ENCODE measurements at places on chromosomes 6 and 20.

GRCh38 chr6:108526739-108527174 is 34.0 kb upstream of the FOXO3 start:
- DNase-seq = peak; percentile 22

GRCh38 chr6:127202676-127203075 is 64.0 kb upstream of the RNF146 start:
- no peak for DNase-seq

DNA sequence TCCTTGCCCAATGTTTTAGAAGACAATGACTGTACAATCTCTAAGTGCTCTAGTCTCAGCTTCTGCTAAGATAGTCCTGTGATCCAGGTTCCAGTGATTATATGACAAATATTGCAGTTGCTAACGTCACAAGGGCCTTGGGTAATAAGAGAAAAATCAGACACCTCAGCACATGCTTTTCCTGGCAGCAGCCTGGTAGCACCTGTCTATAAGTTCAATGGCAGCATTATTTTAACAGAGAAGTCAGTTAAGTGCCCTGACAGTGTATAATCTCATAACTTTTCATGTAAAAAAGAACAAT is 121.3 kb upstream of the BCLAF1 start:
- DNase-seq = no peak

DNA sequence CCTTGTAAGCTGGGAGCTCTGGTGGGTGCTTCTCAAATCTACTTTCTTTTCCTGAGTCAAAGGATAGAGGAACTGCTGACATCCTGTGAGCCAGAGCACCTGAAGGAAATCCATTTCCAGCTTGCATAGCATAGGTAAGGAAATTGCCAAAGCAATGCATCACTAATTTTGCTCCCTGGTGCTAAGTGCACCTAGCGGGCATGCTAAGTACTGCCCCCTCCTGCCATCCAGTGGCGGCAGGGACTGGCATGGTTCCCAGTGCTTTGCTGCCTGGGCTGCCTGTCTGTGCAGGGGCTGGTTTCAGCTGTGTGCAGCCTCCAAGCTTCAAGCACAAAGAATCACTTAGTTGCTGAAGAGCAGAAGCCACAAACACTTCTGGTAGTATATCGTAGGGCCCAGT is 63.9 kb downstream of the FARS2 start:
- DNase-seq = no peak

DNA sequence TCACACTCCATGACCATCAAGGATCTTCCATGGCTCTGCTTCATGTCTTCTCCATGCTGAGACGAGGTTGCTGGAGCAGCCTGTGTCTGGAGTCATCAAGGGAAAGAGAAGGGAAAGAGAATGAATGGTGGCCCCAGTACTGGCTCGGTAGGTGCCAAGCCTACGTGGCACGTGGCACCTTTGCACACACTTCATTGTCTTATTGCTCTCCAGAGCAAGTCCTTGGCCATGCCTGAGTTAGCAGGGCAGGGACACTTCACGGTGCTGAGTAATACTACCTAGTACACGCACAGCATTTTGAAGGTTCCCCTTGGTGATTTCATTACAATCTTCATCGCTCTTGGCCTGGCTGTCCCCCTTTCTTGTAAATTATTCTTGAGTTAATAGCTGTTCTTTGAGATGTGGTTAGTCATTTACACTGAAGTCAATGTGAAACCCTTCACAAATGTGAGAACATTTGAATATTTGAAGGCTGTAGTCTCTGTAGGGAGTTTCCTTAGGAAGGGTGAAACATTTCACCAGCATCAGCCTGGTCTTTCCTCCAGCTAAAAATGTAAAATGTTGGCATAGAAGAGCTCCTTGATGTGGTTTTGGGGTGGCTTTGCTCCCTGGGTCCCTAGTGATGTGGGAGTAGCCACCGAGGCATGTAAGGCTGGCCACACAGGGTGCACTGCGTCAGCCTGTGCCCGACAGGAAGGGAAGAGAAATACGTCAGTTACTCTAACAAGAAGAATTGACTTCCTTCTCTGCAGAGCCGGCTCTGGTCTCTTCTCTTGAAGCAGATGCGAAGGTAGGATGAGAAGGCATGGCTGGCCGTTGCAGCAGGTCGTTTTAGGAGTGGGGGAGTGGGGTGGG is at the start of gene SYTL3:
Gene SYTL3 (plus strand): TSS at position 766 of the 855 bp plus-strand sequence. CDS start 13,215 bp downstream, outside the sequence.
- peak; percentile 87 for DNase-seq

DNA sequence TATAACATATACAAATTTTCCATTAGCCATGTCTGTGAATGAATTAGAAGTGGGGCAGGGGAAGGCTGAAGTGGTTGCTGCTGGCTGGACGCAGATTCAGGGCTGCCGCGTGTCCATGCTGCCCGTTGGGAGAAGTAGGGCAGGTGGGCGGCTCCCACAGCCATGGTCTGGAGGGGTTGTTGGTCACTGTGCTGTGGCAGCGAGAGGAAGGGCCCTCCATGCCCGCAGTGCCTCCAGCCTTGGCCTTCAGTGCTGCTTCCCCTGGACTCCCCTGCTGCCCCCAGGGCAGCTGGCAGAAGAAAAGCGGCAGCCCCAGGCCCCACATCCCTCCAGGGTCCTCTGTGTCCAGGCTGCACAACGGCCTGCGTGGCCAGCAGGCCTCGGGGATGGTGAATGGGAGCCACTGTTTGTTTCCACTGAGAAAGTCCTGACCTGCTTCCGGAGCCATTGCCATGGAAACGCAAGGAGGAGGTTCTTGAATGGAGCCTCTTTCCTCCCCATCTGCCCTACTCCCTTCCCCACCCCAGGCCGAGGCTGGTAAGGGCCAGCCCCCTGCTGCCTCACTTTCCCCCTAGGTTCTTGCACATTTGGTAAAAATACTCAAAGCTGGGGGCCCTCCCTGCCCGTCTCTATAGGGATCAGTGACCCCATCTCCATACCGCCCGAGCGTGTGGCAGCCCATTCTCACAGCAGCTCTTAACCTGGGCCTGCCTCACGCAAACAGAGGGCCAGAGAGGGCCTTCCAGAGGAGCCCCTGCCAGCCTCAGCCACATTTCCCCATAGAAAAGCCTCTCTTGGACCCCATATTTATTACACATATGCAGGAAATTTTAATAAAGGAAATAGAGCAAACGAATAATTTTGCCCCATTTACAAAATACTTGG is 113.3 kb downstream of the SASH1 start:
- no peak for DNase-seq

GRCh38 chr6:153207617-153208016 is 76.5 kb upstream of the RGS17 start:
- no peak for DNase-seq

GRCh38 chr6:73180763-73181619 is 44.3 kb downstream of the KHDC1L start:
- peak; percentile 53 for DNase-seq

DNA sequence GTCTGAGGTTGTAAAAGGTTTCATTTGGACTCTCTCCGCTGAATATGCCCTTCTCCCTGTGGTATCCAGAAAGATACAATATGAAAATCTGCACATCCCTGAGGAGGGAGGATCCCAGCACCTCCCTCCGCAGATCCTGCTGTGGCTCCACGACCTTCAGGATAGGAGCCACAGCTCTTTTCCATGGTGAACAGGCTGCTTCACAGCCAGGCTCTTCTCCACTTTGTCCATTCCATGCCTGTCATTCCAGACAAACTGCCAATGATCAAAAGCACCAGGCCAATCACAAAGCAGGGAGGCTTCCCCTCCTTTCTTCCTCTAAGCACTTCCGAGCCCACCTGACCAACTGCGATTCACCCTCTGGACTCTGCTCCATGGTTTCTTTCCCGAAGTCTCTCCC is 339.8 kb downstream of the ESR1 start:
- DNase-seq = no peak

DNA sequence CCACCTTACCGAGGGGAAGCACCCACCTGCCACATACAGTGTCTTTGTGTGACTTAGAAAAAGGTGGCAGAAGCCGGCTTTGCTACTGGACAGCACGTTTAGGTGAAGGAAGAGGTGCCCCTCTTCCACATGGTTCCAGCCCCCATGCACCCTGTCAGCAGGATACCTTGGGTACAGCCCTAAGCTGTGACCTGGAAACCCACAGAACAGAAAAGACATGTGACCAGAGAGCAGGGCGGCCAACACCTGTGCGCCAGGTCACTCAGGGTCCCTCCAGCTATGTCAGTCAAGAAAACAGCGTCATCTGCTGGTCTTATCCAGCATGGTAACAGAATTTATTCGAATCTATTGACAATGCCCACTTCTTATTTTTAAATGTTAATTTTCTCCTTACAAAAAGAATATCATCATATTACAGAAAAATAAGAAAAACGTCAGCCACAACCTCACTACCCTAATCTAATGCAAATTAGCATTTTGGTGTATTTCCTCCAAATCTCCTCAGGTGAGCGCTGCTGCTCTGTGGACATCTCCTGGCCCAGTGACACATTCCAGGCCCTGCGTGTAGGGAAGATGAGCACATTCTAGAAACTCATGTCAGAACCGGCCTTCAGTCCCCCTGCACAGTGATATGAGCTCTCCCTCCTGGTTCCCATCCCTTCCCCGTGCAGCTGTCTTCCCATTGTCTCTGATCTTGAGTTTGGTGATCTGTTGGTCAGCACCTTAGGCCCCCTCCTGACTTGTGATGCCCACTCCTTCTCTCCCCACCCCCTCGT is 37.2 kb downstream of the GTF2H5 start:
- no peak for DNase-seq

DNA sequence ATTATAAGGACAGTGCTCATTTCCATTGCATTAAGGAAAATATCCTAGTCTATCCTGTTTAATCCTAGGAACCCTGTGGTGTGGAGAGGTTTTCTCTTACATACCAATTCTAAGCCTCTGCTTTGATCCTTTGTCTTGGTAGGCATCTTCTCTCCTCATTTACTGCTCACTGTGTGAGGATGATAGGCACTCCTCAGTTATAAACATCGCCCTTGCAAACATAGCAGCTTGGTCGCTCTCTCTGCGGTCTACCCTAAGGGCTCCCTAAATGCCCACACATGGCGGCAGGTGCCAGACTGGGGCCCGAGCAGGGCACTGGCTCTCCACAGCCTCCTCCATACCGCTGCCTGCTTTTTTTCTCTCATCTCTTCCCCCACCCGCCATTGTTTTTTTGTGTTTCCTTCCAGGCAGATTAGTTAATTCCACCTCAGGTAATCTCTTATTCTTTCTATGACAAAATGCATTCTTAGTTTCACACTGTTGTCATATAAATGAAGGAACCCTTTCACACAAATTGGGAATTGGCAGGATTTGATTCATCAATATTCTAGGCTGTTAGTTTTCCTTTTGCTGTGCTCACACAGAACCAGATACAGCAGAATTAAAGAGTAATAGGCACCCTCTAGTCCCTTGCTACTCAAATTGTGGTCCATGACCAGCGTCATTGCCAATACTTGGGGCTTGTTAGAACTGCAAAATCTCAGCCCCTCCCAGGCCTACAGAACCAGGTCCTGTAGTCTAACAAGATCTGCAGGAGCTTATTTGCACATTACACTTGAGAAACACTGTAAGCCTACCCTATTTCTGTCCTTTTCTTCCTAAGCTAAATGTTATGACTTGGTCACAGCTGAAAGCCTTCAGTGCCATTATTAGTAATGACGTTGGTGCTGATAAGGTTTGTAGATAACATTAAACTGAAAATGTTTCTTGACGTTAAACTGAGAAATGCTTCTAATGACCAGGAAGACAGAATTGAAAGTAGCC is 36.3 kb downstream of the CARMIL1 start:
- no peak for DNase-seq

DNA sequence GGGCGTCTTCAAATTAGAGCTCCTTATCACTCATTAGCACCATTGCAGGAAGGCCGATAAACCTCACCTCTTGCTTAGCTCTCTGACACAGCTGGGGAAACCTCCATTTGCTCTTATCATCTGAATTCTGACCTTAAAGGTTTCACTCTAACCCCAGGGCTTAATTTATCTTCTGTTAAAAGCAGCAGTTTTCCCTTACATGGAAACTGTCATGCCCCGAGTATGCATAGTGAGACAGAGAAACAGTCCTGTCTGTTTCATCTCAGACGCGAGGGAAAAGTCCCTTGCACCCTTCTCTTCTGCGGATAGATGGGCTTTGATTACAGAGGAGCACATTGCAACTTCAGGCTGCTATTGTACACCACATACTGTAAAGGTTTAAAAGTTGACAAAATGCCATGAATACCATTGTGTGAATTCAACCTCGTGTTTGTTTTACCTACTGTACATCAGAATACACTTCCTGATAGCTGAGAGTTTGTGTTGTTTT is 191.5 kb upstream of the BMP2 start:
- DNase-seq = no peak

DNA sequence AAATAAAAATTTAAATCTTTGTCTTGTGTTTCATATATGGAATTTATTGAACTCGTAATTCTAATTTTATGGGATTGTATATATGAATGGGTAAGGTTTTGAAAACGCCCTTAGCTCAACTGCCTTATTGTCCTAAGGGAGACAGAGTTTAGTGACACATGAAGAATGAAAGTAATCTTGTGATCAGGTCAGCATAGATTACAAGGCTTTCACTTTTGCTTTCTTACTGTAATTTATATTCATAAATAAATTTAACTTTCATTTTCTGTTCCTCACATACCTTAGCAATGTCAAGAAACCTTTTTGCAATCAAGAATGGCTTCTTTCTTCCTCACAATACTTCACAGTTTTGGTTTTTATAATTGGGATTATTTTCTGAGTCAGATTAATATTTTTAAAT is 14.4 kb downstream of the KPNA5 start:
- peak; percentile 27 for DNase-seq

- no peak for DNase-seq
Measured at GRCh38 chr6:114121913-114122662, 151.1 kb upstream of the HDAC2 start.

DNA sequence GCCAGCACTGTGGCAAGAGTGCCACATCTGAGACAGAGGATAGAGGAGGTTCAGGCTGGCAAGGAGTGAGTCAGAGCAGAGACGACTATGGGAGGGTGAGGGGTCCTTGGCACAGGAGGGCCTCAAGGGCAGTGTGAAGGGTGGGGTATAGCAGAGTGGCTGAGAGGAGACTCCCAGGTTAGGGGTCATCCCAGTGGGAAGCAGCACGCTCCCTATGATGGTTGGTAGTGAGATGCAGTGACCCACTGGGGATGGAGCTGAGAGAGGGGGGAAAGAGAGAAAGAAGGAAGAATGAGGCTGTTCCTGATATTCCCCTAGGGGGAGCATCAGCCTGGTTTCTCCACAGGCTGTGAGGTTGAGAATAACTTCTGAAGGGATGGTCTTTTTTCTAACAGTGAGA is 97.3 kb downstream of the INSM1 start:
- no peak for DNase-seq

DNA sequence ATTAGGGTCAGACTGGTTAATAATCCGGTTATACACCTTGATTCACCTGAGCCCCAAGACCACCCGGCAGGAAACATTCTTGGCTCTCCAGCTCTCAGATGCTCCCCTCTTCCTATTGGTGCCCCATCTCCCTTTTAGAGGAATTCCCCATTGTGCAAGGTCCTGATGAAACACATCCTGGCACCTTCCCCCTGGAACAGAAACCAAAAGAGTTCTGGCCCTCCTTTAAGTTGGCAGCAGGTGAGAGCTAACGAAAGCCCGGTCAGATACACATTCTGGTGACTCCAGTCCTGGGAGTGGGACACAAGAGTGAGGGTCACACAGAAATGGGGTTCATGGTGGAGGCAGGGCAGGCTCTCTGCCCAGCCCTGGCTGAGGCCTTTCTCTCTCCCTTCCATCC is 32.2 kb downstream of the RSPO4 start:
- no peak for DNase-seq

- DNase-seq = no peak
Measured at GRCh38 chr6:3388786-3389185, 68.1 kb downstream of the SLC22A23 start.
